Epithelial cell of proximal tubule (primary cell): ENCODE measurements at places on chromosomes 6 and 20.

- no peak for DNase-seq
Measured at GRCh38 chr20:13736436-13737191, 48.1 kb downstream of the ESF1 start.

GRCh38 chr20:59342023-59342957 is 41.9 kb downstream of the EDN3 start:
- DNase-seq, result no peak

- no peak for DNase-seq
Measured at GRCh38 chr6:123022975-123023374, 26.9 kb downstream of the CLVS2 start.

- DNase-seq, result no peak
Measured at GRCh38 chr6:15522427-15522826, 140.4 kb downstream of the DTNBP1 start.

DNA sequence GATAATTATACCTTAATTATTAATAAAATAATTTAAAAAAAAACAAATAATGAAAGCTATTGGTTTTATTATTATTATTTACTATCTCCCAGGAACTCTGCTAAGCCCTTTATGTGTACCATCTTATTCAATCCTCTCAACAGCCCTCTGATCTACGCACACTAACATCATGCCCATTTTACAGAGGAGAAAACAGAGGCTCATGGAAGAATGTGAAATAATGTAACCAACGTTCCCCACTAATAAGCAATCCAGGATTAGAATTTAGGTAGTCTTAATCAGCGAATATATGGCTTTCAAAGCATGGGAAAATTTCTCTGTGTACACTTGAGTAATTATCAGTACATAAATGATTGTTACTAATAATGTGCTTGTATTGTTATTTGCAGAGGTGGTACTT is 89.0 kb downstream of the MAFB start:
- DNase-seq, result no peak

- no peak for DNase-seq
Measured at GRCh38 chr6:161393292-161393691, 119.4 kb upstream of the AGPAT4 start.

GRCh38 chr6:46521464-46521971 is 30.3 kb upstream of the RCAN2 start:
- no peak for DNase-seq

DNA sequence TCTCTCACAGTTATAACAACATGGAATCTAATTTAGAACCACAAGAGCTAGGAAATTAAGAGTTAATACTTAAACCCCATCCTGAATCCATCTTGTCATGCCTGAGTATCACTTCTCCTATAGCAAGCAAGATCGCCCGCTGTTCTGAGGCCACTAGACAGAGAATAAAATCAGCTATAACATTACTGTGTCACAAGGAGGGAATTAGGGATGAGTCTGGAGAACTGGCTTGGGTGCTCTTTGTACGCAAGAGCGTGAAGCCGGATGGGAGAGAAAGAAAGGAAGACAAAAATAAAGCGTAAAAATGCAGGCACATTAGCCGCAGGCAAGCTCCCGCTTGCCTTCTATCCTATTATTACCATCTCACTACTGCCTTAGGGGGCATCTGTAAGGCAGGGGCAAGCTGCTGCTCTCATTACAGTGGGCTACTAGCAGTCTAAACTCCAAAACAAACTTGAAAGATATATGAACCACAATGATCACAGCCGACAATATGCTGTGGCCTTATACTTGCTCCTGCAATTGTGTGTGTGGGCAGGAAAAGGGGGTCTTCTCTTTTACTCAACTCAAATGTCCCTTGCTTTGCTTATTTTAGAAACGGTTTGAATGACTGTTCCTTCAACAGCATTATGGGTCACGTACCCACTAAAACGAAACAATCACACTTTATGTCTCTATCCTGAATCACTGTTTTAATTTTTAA is 81.9 kb downstream of the GJA10 start:
- DNase-seq, result no peak

DNA sequence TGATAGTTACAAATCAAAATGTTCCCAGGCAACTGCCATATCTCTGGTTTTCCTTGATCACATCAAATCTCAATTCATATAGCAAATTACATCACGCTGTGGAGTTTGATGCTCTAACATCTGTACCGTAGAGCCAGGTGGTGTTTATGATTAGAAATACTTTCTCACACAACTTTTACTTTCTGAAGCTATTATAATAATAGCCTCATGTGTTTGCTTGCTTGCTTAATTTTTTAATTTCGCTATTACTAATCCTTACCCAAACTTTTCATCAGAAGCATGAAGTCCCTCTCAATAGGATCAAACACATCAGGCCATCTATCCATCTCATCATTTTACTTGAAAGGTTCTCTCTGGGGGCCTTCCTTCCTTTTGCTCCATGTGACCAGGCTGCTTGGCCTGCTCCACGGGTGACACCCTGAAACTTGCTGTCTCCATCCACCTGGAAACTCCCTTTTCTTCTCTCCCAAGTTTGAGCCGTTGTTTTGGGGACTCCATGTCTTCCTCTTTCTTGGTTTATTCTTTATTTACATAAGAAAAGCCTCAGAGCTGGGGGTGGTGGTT is 75.4 kb downstream of the ADAT2 start:
- no peak for DNase-seq

DNA sequence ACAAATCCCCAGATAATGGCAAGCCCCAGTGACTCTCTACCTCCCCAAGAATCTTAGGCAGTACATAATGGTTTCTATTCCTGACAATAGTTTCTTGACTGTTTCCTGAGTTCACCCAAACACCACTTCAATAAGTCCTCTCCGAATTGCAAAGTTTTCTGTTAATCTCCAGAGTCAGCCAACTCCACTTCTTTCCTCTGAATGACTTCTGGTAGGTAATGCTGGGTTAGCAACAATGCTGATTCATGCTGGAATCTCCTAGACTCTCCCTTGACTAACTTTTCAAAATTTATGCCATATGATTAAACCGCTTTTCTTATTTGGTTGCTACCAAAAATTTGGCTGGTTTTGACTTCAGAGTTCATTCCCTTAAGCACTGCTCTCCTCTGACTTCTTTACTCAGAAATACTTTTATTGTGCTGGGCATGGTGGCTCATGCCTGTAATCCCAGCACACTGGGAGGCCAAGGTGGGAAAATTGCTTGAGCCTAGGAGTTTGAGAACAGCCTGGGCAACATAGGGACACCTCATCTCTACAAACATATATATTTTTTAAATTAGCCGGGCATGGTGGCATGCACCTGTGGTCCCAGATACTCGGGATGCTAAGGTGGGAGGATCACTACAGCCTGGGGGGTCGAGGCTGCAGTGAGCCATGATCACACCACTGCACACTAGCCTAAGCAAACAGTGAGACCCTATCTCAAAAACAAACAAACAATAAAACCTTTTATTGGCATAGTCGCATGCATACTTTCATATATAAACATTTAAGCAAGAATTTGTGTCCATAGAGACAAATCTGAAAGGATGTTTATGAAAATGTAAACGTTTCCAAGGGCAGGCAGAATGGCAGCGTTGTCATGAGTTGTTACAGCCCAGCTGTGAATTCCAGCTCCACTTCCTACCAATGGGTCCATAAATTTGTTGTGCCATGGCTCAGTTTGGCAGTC is 249.3 kb upstream of the PLN start:
- DNase-seq, result no peak

- DNase-seq, result no peak
Measured at GRCh38 chr6:5958921-5959320, 47.8 kb downstream of the NRN1 start.
